ENCODE measurements at places on chromosomes 13 and 19. TPM values are rescaled to one million over a fixed set of nuclear protein-coding genes. Genes with fewer than 3 reads are reported as not detected.
A peak's percentile ranks its signal among the peaks of the same experiment; 100 is the strongest.

FGF22 gene
- not detected for total RNA-seq

IL11 gene
- total RNA-seq: not detected

ZNF154 gene
- total RNA-seq: 0.88 TPM

RASA3 gene
- total RNA-seq: 4.6 TPM

ZNF181 gene
- 16.9 TPM for total RNA-seq

ZSCAN18 gene
- 20.8 TPM for total RNA-seq

OR7A17 gene
- total RNA-seq: not detected

DNA sequence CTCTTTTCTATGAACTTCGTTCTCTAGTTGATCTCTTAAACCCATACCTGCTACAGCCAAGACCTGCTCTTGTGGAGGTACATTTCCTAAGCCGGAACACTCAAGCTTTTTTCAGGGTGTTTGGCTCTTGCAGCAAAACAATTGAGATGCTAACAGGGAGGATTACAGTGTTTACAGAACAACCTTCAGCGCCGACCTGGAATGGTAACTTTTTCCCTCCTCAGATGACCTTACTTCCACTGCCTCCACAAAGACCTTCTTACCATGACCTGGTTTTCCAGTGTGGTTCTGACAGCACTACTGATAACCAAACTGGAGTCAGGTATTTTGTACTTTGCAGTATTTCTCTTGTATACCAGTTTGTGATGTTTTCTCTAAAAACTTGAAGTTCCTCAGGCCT lies 506 bp downstream of the KCNRG start:
- no peak overlapping the region for H3K27ac ChIP-seq
- H3K4me1 ChIP-seq: no peaks in the 10 kb centered on the region
- DNase-seq: no peak
- H3K4me3 ChIP-seq: no peak overlapping the region
- no peaks in the 10 kb centered on the region for H3K27me3 ChIP-seq

- no peak overlapping the region for H3K4me3 ChIP-seq
- no peaks in the 10 kb centered on the region for H3K4me1 ChIP-seq
- no peak for DNase-seq
- H3K36me3 ChIP-seq: no peaks in the 10 kb centered on the region
- H3K27me3 ChIP-seq: no peaks in the 10 kb centered on the region
Measured at GRCh38 chr19:43329989-43330388, 23.5 kb upstream of the CD177 start.

DNA sequence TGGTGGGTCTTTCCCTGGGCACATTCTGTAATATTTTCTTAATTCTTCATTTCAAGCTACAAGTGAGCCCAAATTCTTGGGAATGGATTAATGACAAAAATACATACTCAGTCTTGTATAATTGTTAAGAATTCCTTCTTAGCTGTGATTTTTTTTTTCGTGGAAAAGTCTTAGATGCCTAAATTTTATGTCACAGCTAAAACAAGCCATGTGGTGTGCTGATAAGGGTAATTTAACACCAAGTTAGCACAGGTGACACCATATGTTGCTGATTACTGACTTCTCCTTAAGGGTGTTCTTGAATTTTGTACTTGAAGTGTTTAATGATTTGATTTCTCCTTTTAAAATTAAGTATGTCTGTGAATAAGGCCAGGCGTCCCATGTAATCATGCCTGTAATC lies 29.3 kb downstream of the WDFY2 start:
- no peaks in the 10 kb centered on the region for H3K4me1 ChIP-seq
- H3K27me3 ChIP-seq: no peaks in the 10 kb centered on the region
- H3K36me3 ChIP-seq: no peaks in the 10 kb centered on the region
- no peak overlapping the region for H3K4me3 ChIP-seq
- no peak for DNase-seq

GRCh38 chr13:47519626-47520025 lies 481.4 kb downstream of the SUCLA2 start:
- H3K27ac ChIP-seq: no peak overlapping the region
- no peaks in the 10 kb centered on the region for H3K4me1 ChIP-seq
- H3K36me3 ChIP-seq: no peaks in the 10 kb centered on the region
- no peaks in the 10 kb centered on the region for H3K27me3 ChIP-seq
- DNase-seq: no peak

DNA sequence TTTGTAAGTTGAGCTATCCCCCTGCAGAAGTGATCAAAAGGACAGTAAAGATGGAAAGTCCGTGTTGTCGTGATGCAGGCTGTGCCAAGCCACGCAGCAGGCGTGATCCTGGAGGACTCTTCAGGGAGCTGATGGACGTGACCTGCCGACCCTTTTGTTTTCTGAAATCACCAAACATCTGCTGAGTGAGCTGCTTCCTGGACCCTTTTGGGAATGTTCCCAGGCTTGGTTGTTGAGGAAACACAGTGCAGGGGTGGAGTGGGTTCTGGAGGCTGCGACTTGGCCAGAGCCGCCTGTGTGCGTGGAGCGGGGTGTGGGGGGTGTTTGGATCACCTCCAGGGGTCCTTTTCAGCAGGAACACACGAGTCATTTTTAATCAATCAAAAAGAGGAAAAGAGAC lies 15.4 kb upstream of the CPAMD8 start:
- DNase-seq: no peak
- peak overlapping the region; percentile 73 for H3K27ac ChIP-seq
- H3K36me3 ChIP-seq: no peaks in the 10 kb centered on the region
- H3K27me3 ChIP-seq: no peaks in the 10 kb centered on the region
- H3K4me3 ChIP-seq: no peak overlapping the region

DNA sequence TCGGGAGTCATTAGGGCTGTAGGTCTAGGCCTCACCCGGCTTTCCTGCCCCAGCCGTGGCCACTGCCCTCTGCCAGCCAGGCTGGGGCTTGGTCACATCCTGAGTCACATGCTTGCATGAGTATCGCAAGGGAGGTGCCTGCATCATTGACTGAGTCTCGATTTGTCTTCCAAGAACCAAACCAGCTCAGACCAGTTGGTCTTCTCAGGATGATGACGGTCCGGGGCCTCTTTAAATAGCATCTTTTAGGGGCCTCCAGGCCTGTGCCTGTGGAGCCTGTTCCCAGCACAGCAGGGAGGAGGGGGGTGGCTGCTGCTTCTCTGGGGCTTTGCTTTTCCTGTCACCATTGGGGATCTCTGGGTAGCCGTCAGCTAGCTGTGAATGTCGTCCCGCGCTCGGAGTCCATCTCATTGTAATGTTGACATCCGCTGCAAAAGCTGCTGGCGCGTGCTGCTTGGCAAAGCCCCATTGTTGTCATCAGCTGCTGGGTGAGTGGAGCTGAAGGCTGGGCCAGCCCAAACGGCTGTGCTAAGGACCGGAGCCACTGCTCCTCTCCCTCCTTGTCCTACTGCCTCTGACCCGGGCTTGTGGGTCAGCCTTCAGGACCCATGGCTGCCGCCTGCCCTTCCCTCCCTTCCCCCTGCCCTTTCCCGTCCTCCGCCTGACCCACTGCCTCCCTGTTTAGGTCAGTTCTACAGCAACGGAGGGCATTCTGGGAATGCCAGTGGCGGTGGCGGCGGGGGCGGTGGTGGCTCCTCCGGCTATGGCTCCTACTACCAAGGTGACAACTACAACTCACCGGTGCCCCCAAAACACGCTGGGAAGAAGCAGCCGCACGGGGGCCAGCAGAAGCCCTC lies 14.3 kb upstream of the QTRT1 start:
- H3K36me3 ChIP-seq: peaks cover 100% of the 10 kb centered on the region
- no peaks in the 10 kb centered on the region for H3K27me3 ChIP-seq
- H3K27ac ChIP-seq: no peak overlapping the region
- DNase-seq: no peak
- H3K4me1 ChIP-seq: no peaks in the 10 kb centered on the region

GRCh38 chr19:51686171-51686570 lies 7.0 kb upstream of the SPACA6 start:
- DNase-seq: no peak
- no peaks in the 10 kb centered on the region for H3K27me3 ChIP-seq
- H3K4me1 ChIP-seq: no peaks in the 10 kb centered on the region
- H3K36me3 ChIP-seq: no peaks in the 10 kb centered on the region
- H3K4me3 ChIP-seq: no peak overlapping the region

DNA sequence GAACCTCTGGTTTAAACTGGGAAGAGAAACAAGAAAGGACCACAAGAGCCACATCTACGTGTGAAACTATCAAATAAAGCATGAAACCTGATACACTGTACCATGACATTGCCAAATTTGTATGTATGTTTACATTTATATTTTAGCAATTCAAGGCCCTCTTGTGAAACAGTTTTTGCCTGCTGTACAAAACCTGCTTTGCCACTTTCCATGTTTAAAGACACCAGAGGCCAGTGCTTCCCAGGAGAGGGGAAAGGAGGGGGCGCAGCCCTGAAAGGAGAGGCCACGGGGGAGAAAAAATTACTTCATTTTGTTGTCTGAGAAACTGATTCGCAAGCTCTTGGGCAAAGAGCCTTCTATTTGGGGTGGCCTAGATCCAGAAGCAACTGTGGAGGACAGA lies 124.8 kb downstream of the DCLK1 start:
- H3K27me3 ChIP-seq: no peaks in the 10 kb centered on the region
- no peak overlapping the region for H3K4me3 ChIP-seq
- no peaks in the 10 kb centered on the region for H3K36me3 ChIP-seq
- DNase-seq: no peak

DNA sequence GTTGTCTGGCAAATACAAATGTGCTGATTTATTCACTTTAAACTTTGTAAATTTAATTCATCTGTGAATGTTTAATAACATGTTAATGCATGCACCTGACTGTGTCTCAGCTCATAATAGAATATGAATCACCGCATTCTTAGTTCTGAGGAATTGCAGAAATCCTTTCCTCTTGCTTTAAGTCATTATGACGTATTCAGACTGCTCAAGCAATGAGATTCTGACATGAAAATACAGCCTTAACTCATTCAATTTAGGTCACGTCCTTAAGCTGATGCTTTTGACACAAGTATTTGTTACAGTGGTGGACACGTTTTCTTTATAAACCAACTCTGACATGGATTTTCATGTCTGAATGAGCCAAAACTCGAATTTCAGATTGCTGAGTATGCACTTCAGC lies 541.0 kb upstream of the KLF12 start:
- no peak for DNase-seq
- H3K27ac ChIP-seq: no peak overlapping the region
- no peaks in the 10 kb centered on the region for H3K36me3 ChIP-seq
- H3K27me3 ChIP-seq: no peaks in the 10 kb centered on the region

- H3K4me3 ChIP-seq: no peak overlapping the region
- H3K4me1 ChIP-seq: no peaks in the 10 kb centered on the region
- no peak for DNase-seq
- H3K27me3 ChIP-seq: no peaks in the 10 kb centered on the region
Measured at GRCh38 chr19:50759886-50760285, 10.4 kb upstream of the GPR32 start.

DNA sequence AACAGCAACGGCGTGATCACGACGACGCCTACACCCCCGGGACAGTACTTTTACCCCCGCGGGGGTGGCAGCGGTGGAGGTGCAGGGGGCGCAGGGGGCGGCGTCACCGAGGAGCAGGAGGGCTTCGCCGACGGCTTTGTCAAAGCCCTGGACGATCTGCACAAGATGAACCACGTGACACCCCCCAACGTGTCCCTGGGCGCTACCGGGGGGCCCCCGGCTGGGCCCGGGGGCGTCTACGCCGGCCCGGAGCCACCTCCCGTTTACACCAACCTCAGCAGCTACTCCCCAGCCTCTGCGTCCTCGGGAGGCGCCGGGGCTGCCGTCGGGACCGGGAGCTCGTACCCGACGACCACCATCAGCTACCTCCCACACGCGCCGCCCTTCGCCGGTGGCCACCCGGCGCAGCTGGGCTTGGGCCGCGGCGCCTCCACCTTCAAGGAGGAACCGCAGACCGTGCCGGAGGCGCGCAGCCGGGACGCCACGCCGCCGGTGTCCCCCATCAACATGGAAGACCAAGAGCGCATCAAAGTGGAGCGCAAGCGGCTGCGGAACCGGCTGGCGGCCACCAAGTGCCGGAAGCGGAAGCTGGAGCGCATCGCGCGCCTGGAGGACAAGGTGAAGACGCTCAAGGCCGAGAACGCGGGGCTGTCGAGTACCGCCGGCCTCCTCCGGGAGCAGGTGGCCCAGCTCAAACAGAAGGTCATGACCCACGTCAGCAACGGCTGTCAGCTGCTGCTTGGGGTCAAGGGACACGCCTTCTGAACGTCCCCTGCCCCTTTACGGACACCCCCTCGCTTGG lies 966 bp downstream of the JUNB start:
- H3K4me3 ChIP-seq: peak overlapping the region; percentile 86
- H3K27me3 ChIP-seq: no peaks in the 10 kb centered on the region
- DNase-seq: peak; percentile 77
- H3K27ac ChIP-seq: peak overlapping the region; percentile 100
- peaks cover 8% of the 10 kb centered on the region for H3K4me1 ChIP-seq
- H3K36me3 ChIP-seq: no peaks in the 10 kb centered on the region

- DNase-seq: peak; percentile 68
- no peak overlapping the region for H3K4me3 ChIP-seq
- no peaks in the 10 kb centered on the region for H3K36me3 ChIP-seq
- H3K27ac ChIP-seq: peak overlapping the region; percentile 46
Measured at GRCh38 chr13:102913914-102914313, 68.1 kb downstream of the ERCC5 start.

DNA sequence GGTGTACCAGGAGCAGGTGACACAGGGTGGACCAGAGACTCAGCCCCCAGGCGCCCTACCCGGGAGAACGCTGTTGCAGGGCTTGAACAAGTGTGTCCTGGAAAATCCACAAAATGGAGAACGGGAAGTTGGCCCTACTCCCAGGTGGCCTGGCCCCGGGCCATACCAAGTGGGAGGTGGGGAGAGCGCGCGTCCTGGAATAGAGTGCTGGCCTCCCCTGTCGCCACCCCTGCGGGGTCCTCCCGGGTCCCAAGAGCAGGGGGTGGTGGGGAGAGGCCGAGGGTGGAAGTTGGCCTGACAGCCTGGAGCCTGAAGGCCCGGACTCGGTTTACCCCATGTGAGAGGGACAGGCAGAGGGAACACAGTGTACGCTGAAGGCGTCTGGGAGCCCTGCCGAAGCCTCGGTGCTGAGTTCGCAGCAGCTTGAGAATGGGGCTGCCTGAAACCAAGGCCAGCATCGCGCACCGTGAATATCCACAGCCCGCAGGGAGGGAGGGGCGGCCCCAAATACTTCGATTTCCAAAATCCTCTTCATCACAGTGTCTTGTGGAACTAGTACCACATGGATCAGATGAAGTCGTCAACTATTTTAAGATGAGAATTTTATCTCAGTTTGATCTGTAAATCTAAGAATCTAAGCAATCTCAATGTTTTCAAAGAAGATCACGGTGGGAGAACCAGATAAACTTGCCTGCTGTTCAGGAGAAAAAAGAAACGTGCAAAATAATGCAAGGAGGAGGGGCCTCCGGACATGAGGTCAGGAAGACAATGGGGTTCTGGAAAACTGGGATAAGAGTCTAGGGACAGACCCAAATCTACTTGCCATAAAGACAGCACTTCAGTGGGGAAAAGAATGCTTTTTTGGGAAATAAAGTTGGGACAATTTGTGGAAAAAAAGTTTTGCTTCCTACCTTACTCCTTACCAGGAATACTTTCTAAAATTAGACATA lies 10.4 kb upstream of the KLF16 start:
- peaks cover 34% of the 10 kb centered on the region for H3K4me1 ChIP-seq
- H3K4me3 ChIP-seq: no peak overlapping the region
- DNase-seq: no peak
- H3K27me3 ChIP-seq: no peaks in the 10 kb centered on the region

DNA sequence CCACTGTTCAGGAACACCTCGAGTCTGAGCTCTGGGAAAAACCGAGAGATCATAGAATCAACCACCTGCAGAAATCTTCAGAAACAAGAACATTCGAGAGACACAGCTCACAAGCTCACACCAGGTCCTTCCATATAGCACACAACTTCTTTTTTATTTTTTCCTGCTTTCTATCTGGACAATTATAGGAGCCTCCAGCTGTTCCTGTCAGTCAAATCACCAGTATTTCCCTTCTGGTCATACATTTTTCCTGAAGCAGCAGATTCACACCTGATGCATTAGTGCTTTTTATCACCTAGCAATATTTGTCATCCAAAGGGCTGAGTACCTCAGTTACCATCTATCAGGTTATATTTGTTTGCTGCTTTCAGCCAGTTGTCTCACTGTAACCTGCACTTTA lies 323.5 kb downstream of the FOXO1 start:
- no peaks in the 10 kb centered on the region for H3K27me3 ChIP-seq
- no peak overlapping the region for H3K4me3 ChIP-seq
- H3K36me3 ChIP-seq: no peaks in the 10 kb centered on the region
- no peak for DNase-seq

All from Peyer's patch (tissue), 4 donors.